ENCODE measurements at places on chromosomes 2 and 18.

DNA sequence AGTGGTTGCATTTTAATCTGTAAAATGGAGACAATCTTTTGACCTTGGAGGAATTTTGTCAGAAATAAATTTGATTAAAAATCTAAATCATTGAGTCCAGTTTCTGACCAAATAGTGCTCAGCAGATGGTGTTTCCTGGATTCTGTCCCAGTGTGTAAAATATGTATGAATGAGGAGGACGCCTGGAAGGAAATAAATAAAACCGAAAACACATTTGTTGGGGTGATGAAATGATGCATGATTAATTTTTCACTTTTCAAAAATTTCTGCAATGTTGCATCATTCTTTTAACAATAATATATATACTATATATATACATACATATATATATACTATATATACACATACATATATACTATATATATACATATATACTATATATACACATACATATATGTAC, 261.1 kb upstream of the TRIB2 start:
- no peak for DNase-seq

DNA sequence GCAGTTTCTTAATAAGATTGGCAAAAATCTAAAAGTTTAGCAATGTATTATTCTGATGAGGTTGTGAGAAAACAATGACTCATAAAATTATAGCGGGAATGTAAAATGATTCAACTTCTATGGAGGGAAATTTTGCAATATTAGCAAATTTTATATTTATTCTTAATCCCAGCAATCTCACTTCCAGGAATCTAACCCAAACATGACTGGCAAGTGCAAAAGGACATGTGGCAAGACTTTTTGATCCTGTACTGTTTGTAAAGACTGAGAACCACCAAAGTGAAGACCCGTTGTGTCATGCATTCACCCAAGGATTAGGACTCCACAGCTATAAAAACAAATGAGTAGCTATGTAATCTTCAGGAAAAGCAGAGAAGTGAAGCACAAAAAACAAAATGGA, 234.8 kb upstream of the KYNU start:
- DNase-seq = no peak

DNA sequence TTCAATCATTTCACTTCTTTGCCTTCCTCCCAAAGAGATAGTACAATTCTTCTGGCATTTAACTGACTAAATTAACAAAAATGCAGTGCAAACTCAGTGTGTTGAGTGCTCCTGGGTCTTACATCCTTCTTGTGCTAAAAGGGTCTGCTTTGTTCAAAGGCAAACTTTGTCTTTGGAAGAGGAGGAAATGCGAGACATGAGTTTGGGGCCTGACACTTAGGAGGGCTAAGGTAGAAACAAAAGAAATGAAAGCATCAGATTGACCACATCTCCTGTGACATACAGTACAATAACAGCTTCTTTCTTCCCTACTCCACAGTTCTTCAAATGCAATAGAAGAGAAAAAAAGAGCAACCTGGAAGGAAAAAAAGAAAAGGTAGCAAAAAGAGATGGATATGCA, 161.7 kb downstream of the CNTNAP5 start:
- no peak for DNase-seq

GRCh38 chr18:2143636-2144035, 427.7 kb downstream of the METTL4 start:
- DNase-seq = no peak

DNA sequence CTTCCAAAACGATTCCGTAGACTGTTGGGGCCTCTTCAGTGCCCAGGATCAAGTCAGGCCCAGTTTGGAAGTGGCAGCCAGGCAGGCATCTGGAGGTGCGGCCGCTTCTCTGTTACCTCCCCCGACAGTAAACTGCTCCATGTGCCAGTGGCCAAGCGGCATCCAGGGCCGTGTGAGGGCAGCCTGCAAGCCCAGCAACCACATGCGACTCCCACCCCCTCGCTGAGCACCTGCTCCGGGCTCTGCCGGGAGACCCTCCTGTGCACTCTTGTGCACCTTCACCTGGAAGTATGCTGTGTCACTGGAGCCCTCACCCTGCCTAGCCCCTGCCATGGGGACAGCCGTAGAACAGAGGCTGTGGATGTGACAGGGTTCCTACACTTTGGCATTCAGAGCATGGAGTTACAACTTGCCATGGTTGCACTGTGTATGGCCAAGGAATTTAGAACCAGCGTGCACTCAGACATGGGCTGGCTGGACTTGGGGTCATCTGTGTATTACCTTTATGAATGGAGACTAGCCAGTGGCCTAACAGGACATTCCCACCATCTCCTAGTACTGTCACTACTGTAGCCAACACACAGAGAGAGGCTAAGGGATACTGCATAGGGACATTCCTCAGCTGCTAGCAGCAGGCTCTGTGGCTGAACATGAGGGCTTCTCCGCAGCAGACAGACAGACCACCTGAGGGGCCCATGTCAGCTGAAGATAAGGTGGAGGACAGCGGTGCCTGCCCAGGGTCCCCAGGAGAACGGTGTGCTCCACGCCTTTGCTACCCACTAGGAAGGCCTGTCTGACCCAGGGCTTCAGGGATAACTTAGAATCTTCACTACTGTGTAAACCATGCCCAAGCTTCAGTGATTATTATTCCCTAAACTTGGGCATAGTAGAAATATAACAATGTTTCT, 25.0 kb upstream of the FAHD2A start:
- DNase-seq = no peak

DNA sequence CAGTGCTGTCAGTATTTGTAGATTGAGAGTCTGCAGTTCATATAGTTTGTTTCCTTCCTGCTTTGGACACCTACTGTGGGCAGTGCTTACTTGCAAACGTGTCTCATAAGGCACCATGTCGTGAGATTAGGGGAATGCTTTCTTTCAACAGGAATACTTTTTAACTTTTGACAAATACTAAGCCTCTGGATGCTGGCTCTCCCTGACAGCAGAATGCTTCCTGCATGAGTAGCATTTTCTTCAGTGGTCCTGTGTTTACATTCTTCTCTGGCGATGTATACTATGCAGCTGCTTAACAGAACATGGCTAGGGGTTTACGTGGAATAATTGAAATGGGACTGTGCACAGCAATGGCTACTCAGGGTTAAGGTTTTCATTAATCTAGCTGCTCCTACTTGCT, 807.5 kb downstream of the MBD2 start:
- DNase-seq = no peak

DNA sequence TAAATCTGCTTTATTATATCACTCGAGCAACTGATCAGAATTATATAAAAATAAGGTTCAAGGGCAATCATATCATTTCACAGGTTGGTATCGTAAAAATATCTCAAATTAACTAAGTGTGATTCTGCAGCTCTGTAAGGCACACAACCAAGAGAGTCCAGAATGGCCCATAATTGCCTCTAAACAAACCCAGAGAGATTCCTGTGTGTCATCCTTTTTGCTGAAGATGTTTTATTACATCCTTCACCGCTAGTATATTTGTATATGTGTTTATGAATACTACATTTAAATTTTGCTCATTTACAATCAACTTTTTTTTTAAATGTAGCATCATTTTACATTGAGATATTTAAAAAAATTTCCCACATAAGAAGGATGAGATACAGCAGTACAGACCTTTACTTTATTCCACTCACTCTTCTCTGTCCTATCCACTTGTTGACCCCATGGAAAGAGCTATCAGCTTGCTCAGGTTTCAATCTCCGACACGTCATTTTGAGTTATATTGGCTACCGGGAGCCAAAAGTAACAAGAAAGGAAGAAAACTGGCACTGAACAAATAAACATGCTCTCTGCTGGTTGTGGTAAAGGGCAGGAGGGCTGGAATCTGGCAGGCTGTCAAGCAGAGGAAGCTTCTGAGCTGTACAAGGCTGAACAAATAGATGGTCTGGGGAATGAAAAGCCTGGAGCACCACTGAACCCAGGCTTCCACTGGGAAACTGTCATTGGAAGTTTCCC, 23.1 kb downstream of the PLA2R1 start:
- DNase-seq = no peak

GRCh38 chr2:44136252-44136651, 32.4 kb upstream of the PPM1B start:
- no peak for DNase-seq

- no peak for DNase-seq
Observed at GRCh38 chr2:200079356-200079755, 124.0 kb downstream of the MAIP1 start.

GRCh38 chr2:127347734-127348392, 39.9 kb downstream of the MAP3K2 start:
- no peak for DNase-seq

GRCh38 chr2:14967729-14968128, 335.2 kb downstream of the LRATD1 start:
- no peak for DNase-seq

DNA sequence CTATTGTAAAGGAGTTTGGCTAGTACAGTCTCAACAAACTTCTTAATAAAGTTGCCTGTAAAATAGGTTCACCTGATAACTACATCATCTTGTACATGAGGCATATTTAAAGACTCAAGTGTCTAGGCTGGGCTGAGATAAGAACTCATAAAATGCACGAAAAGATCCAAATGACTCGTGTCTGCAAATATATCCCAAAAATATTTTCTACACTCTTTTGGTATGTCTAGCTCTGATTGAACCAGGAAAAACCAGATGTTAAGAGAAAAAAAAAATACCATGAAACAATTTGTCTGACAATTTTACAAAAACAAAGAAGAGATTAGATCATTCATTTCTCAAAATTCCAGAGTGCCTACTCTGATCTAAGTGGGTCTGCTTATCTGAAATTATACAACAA, 166.9 kb upstream of the OSR1 start:
- DNase-seq = no peak

DNA sequence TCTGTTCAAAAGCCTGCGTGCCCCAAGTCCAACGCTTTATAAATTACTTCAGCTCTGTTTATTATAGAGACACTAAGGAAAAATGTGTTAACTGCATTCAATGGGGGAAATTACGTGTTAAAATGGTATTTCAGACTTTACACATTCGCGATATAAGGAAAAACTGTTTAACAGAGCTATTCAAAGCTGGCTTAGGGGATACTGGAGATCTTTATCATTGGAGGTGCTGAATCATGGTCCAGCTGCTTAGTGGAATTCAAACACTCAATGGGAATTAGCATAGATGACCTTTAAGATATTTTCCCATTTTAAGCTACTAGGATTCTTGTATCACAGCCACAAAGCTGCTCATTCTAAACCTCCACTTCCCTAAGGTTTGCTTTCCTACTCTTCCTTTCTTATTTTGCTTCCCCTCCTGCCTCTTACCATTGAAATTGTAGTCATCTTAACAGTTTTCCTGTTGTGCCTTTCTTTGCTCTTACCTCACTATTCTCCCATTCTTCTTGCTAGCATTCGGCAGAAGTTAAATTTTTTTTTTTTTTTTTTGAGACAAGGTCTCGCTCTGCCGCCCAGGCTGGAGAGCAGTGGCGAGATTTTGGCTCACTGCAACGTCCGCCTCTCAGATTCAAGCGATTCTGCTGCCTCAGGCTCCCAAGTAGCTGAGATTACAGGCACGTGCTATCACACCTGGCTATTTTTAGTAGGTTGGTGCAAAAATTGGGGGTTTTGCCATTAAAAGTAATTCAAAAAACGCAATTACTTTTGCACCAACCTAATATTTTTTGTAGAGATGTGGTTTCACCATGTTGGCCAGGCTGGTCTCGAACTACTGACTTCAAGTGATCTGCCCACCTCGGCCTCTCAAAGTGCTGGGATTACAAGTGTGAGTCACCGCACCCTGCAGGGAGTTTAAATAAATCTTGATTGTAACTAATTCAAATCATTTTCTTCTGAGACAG, 6.5 kb downstream of the SULT6B1 start:
- no peak for DNase-seq

DNA sequence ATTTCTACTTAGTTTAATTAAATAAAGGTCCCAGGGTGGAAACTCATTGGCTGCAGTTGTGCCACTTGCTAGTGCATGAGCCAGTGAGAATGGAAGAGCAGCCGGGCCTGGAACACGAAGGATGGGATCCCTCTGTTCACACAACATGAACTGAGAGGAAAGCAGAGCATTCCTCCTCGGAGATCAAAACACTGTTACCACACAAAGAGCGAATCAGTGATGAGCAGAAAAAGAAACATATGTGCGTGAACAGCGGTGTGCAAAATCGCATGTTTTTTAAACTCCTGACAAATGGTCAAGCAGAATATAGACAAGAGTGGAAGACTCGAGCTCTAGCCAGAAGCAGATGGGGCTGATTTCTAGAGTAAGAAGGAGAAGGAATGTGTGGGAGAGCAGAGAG, 28.4 kb upstream of the ANKRD44 start:
- DNase-seq = no peak

DNA sequence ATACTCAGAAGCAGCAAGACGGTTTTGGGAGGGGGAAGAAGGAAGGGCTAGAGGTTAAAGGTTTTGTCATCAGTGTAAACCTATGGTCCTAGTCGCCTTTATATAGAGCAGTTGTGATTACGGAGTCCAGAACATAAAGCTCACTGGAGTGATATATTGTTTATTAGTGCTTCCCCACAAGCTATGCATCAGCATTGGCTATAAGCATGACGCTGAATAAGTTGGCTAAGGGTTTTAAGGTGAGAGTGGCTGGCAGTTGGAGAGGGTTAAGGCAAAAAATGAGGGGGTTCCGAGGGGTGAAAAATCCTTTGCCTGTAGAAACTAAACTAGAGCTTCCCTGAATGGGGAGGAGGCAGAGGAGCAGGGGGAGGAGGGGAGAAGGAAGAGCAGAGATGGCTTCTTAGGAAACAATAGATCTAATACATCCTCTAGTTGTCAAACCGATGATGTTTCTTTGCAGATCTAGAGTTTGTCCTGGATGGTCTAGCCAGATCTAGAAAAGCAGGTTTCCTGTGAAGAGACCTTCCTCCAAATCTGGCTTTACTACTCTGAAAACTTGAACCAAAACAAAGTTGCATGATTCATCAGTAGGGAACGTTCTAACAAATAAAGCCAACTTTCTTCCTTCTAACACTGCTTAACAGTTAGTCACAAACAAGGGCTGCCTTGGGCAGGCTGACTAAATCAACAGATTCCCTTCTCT, 2.5 kb downstream of the KLF7 start:
- DNase-seq = peak; percentile 71

DNA sequence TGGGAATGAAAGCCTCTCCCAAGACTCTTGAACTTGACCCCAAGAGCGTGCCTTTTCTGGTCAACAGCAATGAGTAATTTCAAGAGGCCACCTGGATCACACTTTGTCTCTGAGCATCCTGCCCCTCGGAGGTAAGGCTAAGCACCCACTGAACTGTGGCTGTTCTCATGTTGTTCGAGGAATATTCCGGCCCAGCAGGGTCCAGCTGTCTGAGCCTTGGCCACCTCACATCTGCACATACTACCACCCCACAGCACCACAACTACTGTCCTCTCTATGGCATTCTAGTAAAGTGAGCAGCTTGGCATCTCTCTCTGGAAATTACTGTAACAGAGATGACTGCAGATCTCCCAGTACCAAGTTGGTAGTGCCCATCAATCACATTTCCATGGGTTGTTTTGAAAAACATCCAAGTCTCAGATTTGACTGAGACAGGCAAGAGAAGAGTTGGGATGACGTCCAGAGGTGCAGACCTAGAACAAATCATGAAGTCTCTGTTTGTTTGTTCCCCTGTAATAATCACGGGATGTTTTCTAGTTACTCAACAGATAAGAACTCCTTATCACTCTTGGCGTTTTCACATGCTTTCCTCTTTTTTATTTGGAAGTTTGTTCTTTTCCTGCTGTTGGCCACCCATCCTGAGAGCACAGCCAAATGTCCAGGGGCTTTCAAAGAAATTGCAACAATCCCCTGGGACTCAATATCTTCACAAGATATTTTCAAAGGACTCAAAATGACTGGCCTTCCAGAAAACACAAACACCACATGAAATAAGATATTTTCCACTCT, 336.0 kb upstream of the TNP1 start:
- DNase-seq = no peak

All from Calu3 (cell line).